ENCODE measurements at places on chromosomes 2 and 18. TPM values are rescaled to one million over a fixed set of nuclear protein-coding genes. Genes with fewer than 3 reads are reported as not detected.

Gene IL36B
- total RNA-seq, result not detected

Gene TSPYL6
- not detected for total RNA-seq

GRCh38 chr2:8685697-8686358 is 4.0 kb downstream of the ID2 start:
- peaks cover 16% of the 10 kb centered on the region for H3K27me3 ChIP-seq
- H3K4me1 ChIP-seq, result peaks cover 6% of the 10 kb centered on the region
- peak; percentile 97 for DNase-seq
- H3K4me3 ChIP-seq, result peak overlapping the region; percentile 47

DNA sequence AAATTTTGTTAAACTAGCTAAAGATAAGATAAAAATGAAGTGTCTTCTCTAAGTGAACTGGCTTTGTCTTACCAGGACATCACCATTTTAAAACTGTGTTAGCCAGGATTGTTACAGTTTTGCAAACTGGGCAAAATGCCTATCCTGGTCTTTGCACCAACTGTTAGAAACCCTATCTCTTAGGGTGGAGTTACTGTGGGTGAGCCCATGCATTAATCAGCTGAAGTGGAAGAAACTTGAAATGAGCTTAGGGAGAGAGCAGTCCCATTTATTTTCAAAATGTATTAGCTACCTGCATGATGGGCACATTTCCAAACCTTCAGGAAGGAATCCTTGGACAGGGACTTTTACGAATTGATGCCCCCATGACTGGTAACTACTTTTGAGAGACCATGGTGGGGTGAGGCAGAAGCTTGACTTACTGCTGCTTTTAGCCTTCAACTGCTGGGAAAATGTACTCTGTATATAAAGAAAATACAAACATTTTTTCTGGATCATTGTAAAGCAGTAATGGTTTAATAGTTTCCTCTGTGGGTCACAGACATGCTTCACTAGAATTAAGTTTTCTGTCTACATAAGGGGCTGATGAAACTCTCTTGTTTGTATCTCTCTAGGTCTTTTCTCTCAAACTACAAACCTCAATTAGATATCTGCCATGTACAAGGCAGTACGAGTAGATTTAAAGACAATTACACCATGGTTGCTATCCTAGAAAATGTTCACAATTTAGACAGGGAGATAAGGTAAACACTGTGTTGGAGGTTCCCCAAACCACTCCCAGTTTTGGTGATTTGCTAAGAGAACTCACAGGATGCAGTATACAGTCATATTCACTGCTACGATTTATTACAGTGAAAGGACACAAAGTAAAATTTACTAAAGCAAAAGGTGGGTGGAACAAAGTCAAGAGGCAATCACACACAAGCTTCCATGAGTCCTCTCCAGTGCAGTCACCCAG is 321.4 kb upstream of the MMADHC start:
- H3K27ac ChIP-seq, result no peak overlapping the region
- no peak overlapping the region for H3K4me3 ChIP-seq
- no peaks in the 10 kb centered on the region for H3K4me1 ChIP-seq
- no peaks in the 10 kb centered on the region for H3K36me3 ChIP-seq
- H3K27me3 ChIP-seq, result no peaks in the 10 kb centered on the region
- DNase-seq, result no peak

- DNase-seq, result no peak
- no peaks in the 10 kb centered on the region for H3K36me3 ChIP-seq
Observed at GRCh38 chr2:241038374-241039180, 40.2 kb downstream of the SNED1 start.

GRCh38 chr2:197191177-197191939 is 119.2 kb downstream of the ANKRD44 start:
- H3K27ac ChIP-seq, result no peak overlapping the region
- no peaks in the 10 kb centered on the region for H3K27me3 ChIP-seq
- H3K4me1 ChIP-seq, result no peaks in the 10 kb centered on the region
- DNase-seq, result no peak
- no peak overlapping the region for H3K4me3 ChIP-seq
- H3K36me3 ChIP-seq, result no peaks in the 10 kb centered on the region

DNA sequence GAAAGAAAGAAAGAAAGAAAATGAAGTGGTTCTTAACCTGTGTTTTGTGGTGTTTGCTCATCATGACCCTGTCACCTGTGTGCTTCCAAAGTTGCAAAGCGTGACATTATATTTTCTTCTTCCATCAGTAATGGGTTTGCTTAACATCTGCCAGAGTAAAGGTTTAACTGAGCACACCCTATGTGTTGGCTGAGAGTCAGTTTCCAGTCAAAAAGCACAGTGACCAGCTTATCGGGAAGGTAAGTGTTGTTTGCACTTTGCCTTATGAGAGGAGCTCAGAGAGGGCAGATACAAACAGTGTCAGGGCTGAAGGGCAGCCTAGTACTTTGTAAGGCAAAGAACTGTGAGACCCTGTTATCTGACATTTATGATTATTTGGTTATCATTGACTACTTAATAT is 406.2 kb upstream of the CWC22 start:
- no peak for DNase-seq
- H3K27ac ChIP-seq, result no peak overlapping the region
- no peaks in the 10 kb centered on the region for H3K36me3 ChIP-seq
- H3K4me1 ChIP-seq, result no peaks in the 10 kb centered on the region
- no peaks in the 10 kb centered on the region for H3K27me3 ChIP-seq

Gene NYAP2
- not detected for total RNA-seq

- H3K27ac ChIP-seq, result no peak overlapping the region
- no peak overlapping the region for H3K4me3 ChIP-seq
- peaks cover 2% of the 10 kb centered on the region for H3K4me1 ChIP-seq
Observed at GRCh38 chr2:127007652-127008051, 99.3 kb downstream of the BIN1 start.

Gene MRPL44
- total RNA-seq, result 50.4 TPM

Gene FNDC4
- total RNA-seq, result 14.7 TPM

- H3K36me3 ChIP-seq, result no peaks in the 10 kb centered on the region
- no peak overlapping the region for H3K27ac ChIP-seq
- H3K4me1 ChIP-seq, result no peaks in the 10 kb centered on the region
- no peak overlapping the region for H3K4me3 ChIP-seq
- no peaks in the 10 kb centered on the region for H3K27me3 ChIP-seq
- DNase-seq, result no peak
Observed at GRCh38 chr18:35227254-35227653, 13.6 kb upstream of the ZNF397 start.
